ENCODE measurements at places on chromosomes 13 and 19.

- DNase-seq = no peak
These were observed 87.5 kb upstream of the KLF12 start for GRCh38 chr13:74221752-74222151.

GRCh38 chr13:52975161-52975560 lies 53.5 kb upstream of the OLFM4 start:
- DNase-seq = no peak

- no peak for DNase-seq
These were observed 4.3 kb upstream of the ACP5 start for GRCh38 chr19:11581740-11582139.

DNA sequence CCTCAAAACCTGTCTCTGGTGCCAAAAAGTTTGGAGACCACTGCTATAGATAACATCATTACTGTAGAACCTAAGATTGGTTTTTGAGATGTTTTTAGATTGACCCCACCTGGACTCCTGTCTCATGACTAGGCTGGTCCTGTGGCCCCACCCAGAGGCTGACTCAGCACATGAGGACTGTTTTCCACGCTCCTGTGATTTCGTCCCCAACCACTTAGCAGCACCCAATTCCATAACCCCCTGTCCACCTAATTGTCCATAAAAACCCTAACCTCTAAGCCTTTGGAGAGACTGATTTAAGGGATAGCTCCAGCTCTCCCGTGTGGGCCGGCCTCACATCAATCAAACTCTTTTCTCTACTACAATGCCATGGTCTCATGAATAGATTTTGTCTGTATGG lies 25.6 kb upstream of the GAS6 start:
- no peak for DNase-seq

DNA sequence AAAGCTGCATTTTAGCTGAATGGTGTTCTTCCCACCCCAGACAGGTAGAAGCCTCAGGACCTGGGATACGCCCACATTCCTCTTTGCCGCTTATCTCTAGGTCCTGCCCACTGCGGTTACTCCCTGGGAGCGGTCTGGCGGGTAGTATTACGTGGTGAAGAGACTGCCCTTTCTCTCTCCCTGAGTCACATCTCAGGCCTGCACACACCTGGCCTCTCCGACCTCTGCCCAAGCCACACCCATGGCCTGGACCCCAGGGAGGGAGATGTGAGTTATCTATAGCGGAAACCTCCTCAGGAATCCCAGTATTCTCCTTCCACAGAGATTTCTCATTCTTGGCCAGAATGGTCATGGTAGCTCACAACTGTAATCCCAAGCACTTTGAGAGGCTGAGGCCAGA lies 17.3 kb downstream of the RHPN2 start:
- no peak for DNase-seq

DNA sequence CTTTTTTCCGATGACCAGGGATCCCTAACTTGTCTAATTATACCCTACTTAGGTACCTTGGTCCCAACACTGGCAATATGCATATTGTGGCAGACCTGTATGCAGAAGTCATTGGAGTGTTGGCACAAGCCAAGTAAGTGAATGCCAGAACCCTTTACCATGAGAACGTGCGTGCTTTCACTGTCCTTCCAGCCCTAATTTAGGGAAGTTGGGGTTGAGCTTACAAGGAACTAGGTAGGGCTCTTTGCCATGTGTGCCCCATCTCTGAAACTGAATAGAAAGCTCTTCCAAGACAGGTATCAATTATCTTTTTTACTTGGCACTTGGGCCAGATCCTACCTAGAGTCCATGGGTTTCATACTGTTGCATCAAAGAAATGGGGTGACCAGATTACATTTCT lies 93.2 kb downstream of the FRY start:
- DNase-seq = no peak

GRCh38 chr19:10214784-10215183 lies 16.3 kb downstream of the S1PR2 start:
- DNase-seq = no peak

DNA sequence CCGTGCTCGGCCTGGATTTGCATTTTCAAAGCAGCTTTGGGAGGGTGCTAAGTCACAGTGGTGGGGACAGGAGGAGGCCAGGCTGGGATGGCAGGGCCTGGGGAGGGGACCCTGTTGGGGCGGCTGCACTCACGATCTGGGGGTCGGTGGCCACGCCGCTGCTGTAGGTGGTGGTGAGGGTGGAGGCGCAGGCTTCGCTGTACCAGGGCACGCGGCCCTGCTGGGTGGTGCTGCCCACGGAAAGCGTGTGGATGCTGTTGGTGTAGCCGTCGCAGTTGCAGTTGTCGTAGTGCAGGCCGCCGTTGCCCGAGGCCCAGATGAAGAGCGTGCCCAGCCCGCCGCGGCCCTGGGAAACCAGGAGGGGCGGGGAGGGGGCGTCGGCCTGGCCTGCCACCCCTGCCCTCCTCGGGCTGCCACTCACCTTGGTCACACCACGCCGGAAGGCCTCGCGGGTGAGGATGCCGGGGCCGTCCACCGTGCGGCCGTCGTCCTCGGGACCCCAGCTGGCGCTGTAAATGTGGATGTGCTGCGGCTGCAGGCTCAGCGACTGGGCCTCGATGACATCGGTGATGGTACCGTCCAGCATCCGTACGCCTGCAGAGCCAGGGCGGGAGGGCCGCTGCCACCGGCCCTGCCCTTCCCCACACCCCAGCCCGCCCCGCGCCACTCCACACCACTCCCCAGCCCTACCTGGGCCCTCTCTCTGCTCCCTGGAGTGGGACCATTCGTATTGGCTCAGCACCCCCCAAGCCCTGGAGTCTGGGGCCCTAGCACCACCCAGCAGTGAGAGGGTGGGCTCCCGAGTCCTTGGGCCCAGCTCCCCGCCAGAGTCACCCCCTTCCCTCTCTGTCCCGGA lies 3.2 kb downstream of the PCSK4 start:
- DNase-seq = no peak

DNA sequence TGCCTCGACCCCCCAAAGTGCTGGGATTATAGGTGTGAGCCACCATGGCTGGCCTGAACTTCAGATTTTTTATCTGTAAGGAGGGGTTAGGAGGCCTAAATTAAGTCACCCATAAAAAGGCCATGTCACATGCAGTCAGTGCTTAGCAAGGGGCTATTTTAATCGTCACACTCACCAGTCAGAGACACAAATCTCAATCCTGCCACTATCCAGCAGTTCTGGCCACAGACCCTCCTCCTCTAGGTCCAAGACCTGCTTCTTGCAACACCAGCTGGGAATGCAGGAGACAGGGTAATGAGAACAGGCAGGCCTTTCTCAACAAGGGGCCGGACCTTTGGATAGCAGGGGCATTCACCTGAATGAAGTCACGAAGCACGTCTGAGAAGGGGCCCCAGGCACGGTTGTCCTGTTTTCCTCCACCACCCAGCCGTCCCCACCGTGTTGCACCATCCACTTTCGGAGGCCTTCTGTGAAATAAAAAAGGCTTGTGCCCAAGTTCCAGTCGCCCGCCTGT lies 1.4 kb downstream of the FBXO27 start:
- no peak for DNase-seq
